ENCODE measurements at places on chromosomes 3 and 15.

GRCh38 chr15:77416954-77417353, 3.0 kb downstream of the PEAK1 start:
- DNase-seq = no peak

DNA sequence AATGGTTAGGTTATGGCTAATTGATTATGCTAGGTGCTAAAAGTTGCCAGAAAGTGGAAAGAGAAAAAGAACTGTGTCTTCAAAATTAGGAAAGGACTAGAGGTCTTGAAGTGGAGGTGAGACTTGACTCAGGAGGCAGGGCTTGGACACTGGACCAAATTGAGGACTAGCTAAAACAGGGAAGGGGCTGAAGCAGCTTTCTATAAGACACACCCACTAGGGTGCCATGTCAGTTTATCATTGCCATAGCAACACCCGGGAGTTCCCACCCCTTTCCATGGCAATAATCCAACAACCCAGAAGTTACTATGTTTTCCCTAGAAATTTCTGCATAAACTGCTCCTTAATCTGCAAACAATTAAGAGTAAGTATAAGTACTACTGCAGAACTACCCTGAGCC, 42.9 kb upstream of the MITF start:
- no peak for DNase-seq

DNA sequence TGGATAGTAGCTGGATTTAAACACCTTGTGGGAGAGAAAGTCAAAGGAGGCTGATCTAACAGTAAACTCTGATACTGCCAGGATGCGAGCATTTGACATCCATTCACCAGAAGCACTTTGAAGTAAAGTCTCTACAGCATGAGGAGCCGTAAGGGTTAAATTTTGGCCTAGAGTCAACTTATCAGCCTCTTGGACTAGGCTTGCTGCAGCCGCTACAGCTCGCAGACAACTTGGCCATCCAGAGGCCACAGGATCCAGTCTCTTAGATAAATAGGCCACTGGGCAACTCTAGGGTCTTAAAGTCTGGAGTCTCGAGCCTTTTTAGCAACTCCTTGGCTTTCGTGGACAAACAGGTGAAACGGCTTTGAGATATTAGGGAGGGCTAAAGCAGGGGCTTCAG, 61.4 kb downstream of the PLSCR2 start:
- DNase-seq = no peak

DNA sequence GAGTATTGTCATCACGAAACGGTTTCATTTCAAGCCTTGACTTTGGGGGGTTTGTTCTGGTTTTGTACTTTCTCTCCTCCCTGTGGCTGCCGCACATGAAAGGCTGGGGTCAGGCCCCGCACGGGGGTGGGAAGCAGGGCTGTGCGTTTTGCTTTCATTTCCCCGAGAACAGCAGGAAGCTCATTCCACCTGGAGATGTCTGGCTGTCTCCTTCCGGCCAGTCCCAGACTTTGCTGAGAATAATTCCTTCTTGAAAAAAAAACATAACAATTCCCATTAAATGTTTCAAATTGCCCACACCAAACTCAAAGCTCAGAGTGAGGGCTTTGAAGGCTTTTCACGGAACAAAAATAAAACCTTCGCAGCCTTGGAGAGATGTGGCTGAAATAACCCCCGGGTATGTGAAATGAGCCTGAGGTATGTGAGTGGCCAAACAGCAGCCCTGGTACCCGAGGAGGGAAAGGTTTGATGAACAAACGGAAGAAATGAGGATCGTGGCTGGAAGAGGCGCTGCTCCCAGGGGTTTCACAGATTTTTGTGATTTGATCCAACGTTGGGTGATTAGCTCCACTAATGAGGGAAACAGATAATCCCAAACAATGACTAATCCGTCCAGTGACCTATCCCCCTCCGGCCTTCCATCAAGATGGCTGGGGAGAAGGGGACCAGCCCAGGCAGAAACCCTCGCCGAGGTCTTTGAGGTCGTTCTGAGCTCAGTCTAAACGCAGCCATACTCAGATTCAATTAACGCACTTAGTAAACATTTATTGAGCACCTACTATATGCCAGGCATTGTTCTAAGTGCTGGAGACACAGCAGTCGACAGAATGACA, 126.9 kb upstream of the MEF2A start:
- DNase-seq = no peak

DNA sequence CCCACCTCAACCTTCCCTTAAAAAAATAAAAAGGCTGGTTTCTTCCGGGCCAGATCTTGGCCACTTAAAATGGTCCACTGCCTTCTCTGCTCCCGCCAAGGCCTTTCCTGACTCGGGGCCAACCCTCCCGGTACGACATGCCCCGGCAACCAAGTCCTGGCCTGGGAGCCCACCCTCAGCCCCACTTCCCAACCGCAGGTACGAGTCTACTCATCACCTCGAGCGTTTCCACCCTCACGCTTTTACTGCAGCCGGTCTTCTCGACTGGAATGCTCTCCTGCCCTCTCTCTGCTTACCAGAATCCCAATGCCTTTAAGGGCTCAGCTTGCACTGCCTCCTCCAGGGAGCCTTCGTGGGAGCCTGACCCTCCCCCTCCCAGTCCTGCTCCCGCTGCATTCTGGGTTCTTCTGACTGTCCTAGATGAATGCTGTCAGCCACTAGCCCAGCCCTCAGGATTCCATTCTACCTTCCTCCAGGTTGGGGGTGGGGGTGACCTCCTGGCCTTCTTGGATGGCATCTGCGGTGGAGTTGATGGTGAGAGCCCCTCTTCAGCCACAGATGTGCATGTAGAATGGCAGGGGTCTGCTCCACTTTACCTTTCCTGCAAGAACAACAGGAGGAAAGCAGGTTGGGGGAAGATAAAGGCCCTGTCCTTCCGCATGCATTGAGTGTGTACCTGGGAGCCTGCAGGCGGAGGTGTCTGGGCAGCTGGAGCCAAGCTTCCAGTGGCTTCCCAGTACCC, 1.1 kb upstream of the CSRNP1 start:
- DNase-seq = no peak

DNA sequence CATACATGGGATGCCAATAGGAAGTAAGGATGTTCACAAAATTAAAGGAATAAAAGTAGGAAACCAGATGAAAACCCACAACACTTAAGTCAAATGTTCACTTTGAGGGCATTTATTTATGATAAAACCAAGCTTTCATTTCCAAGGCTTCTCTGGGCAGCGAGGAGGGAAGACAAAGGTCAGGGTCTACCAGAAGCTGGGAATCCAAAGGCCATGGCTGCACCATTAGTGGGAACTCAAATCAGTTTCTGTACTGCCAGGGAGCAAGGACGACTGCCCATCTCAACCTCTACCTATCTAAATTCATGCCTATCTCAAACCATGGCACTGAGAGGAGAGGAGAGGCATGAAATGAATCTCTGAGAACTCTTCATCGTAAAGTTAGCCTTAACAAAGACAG, 22.6 kb downstream of the PBRM1 start:
- DNase-seq = no peak

DNA sequence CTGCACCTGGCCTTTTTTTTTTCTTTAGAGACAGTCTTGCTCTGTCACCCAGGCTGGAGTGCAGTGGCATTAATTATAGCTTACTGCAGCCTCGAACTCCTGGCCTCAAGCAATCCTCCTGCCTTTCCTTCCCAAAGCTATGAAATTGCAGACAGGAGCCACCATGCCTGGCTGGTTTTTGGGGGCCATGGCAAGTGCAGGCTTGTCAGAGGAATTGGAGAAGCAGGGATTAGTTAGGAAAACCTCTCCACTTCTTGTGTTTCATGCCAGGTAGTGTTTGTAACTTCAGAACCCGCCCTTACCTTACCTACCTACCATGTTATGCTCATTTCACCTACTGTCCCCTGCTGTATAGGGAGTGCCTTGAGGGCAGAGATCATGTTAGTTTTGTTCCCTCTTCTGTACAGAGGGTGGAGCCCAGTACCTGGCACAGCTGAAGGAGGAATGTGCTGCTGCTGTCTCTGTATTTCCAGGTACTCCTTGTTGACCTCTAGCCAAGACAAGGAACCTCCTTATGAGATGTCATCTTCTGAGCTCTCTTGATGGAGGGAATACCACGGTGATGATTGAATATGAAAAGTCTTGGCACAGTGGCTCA, 43.8 kb downstream of the TRAK1 start:
- DNase-seq = no peak

DNA sequence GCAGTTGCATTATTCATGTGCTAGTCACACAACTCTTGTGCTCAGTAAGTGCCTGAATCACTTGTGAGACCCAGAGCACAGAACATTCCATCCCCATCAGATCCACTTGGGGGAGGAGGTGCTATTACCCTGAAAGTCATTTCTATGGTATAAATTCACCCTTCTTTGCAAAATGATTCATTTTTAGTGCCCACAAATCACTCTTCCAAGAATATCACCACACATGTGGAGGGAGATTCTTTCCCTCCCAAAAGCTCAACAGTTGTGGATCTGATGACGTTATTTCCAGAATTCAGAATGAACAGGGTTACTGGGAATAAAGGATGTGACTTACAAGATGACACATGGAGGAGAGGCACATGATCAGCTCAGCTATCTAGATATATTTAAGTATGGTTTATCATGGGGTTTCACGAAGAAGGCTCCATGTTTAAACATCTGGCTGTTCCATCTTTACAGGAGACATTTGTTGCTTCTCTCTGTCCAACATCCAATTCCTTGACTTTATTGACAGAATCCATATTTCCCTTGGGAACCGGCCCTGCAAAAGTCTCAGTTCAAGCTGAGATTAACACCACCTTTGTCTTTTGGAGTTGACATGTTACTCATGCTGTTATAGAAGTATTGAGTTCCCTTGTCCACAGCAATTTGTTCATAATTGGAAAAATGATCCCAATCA, 214.2 kb upstream of the PROK2 start:
- no peak for DNase-seq

DNA sequence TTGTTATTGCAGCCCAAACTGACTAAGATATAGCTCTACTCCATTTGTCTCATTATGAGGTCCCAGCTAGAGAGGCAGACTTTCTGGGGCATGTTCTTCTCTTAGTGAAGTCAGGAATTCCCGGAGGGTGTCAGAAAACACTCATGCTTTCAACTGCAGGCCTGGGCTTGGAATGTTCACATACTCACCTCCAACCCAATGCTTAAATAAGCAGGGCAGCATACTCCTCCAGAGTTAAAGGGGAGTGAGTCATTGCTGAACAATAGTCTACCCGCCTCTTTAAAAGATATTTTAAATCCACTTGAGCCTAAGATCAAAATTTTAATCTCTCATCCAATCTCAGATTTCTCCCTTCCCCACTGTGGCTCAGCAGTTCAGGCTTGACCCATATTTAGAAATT, 167.8 kb upstream of the DPH6 start:
- DNase-seq = no peak

GRCh38 chr3:165903885-165904630, 66.8 kb upstream of the BCHE start:
- no peak for DNase-seq

GRCh38 chr15:91973481-91973880, 120.0 kb downstream of the SLCO3A1 start:
- DNase-seq = no peak

- DNase-seq = no peak
These were observed 31.6 kb downstream of the BTD start for GRCh38 chr3:15633159-15633558.

DNA sequence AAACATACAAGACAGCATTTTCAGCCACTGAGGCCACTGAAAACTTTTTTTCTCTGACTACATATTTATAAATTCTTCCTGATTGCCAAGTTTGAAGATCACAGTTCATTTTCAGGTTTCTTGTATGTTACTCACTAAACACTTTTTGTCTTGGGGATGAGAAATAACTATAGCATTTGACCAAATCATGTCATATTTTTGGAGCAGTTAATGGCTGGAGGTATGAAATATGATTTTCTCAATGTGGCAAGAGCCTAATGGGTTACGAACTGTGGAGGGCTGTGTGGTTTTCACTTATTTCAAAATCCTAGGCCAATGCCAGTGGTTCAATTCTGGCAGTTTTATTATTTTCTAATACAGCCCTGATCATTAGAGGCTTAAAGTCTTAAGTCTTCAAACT, 64.4 kb downstream of the USP13 start:
- DNase-seq = no peak

- peak; percentile 46 for DNase-seq
These were observed 1037.0 kb upstream of the CFAP20DC start for GRCh38 chr3:60086811-60087210.

DNA sequence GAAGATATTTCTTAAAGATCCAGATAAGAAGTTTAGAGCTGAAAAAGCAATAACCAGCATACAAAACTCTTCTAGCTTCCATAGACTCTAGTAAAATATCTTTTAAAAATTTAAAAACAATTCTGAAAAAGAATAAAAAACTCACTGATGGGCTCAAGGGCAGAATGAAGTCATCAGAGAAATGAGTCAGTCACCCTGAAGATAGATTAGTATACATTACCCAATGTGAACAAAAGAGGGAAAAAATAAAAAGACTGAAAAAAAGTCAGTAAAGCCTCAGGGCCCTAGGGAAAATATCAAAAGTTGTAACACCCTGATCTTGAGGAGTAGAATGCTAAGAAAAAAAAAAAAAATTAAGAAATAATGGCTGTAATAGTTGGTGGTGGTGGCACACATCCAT, 11.4 kb downstream of the DET1 start:
- DNase-seq = no peak

DNA sequence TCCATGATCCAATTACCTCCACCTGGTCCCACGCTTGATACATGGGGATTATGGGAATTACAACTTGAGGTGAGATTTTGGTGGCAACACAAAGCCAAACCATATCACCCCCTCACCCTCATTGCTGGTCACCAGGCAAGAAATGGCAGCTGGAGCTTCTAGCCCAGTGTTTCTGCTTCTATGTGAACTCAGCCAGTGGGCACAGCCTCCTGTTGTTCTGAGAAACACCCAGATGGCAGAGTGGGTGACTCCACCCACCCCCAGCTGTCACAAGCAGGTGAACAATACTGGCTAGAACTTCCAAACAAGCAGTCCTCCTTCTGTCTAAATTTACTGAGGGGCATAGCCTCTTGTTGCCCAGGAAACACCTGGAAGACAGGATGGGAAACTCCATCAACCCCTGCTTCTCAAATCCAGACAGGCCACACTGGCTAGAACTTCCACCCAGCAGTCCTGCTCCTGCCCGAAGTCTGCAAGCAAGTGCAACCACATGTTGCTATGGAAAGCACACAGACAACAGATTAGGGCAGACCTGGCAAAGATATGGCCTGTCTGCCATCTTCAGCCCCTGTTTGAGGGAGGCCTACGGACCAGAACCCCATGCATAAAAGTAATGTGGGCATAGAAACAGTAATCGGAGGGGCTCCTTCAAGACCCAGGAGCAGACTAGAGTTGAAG, 114.1 kb downstream of the DTWD1 start:
- DNase-seq = no peak

DNA sequence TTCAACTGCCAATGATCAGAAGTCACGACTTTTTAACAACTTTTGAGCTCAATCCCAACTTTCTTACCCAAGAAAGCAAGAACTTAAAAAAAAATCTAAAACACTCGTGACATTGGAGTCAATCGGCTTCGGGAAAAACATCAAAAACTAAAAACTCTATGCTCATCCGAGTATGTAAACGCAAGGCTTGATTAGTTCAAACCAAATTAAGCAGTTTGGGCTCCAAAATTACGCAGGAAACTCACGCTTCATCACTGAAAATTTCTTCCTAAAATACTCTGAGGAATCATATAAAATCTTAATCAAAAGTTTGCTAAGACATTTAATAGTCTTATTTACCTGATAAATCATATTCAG, 1.6 kb downstream of the TRA2B start:
- DNase-seq = no peak

Measured in suppressor macrophage (primary cell).